ENCODE measurements at places on chromosomes 7 and 10. TPM values are rescaled to one million over a fixed set of nuclear protein-coding genes. Genes with fewer than 3 reads are reported as not detected.

The CPA4 gene
- total RNA-seq: 27.7 TPM

The LRRC18 gene
- not detected for total RNA-seq

The SPDYE11 gene
- not detected for total RNA-seq

The MIOS gene
- total RNA-seq: 21.0 TPM

The FAM237B gene
- total RNA-seq: not detected

The ZWINT gene
- 10.8 TPM for total RNA-seq

The ATG9B gene
- 0.10 TPM for total RNA-seq

The PNLIP gene
- total RNA-seq: not detected

Data from glomerular endothelial cell (primary cell).